ENCODE measurements at places on chromosomes 1 and 21.

GRCh38 chr1:110049801-110050601, 15.6 kb downstream of the STRIP1 start:
- DNase-seq: no peak

DNA sequence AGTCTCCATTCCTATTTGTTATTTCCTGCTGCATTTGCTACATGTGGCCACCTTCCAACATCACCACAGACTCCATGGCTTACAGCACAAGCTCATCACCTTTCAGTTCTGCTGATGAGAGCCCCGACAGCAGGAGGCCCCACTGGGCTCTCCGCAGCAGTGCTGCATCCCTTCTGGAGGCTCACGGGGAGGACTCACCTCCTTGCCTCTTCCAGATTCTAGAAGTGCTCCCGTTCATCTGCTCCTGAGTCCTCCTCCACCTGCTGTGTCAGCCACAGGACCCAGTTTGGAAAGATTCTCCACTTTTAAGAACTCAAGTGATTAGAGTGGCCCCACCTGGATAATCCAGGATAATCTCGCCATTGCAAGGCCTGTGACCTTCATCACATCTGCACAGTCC, 167.6 kb downstream of the PCBP3 start:
- DNase-seq: no peak

DNA sequence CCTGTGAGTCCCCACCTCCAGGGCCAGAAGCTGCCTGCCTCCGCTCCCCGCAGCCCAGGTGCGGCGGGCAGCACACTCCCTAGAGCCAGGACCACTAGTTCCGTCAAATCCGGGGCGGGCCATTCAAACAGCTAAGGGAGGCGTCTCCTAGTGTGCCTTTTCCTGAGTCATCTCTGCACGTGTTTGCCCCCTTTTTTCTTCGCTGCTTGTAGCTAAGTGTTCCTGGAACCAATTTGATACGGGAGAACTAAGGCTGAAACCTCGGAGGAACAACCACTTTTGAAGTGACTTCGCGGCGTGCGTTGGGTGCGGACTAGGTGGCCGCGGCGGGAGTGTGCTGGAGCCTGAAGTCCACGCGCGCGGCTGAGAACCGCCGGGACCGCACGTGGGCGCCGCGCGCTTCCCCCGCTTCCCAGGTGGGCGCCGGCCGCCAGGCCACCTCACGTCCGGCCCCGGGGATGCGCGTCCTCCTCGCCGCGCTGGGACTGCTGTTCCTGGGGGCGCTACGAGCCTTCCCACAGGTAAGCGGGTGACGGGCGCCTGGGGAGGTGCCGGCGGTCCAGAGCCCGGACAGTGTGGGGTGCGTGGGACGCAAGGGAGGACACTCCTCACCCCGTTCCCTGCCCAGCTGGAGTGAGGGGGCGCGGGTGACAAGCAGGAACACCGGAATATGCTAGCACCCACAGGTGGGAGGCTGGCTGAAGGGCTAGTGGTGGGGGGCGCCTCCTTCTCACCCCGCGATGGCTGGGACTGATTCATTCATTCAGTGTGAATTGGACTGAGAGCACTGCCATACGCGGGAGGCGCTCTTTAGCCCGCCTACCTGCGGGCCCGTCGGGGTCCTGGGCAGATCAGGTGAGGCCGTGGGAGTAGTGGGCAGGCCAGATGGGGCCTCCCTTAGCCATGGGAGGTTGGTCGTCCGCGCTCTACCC, at the start of gene TNFRSF8:
Gene TNFRSF8, plus strand, starts transcription at position 163 of the 932 bp plus-strand sequence. Its CDS starts 296 bp downstream, at position 459.
- DNase-seq: no peak

DNA sequence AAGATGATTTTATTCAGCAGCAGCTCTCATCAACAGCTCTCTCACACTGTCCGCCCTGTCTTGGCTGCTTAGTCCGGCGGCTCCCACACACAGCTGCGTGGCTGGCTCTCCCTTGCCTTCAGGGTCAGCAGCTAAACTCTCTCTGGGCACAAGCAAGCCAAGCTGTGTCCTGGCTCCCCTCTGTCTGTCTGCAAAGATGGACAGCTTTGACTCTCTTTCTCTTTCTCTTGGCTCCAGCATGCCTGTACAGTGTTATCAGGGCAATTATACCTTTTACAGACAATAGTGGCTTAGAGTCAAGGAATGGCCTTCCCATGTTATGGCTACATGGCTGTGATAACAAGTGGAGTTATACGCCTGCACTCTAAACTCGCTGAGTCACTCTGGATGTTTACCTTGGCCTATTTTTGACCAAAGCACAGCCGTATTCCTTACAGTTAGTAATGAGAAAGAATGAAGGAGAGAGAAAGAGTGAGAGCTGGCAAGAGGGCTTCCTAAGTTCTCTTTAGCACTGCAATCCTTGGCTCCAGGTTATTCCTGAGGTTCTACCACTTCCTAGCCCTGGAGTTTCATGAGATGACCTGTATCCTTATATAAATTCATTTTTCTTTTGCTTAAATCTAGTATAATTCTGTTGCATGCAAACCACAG, 59.9 kb upstream of the ZSWIM5 start:
- no peak for DNase-seq

GRCh38 chr21:33608559-33608958, 20.1 kb upstream of the DONSON start:
- DNase-seq: no peak

DNA sequence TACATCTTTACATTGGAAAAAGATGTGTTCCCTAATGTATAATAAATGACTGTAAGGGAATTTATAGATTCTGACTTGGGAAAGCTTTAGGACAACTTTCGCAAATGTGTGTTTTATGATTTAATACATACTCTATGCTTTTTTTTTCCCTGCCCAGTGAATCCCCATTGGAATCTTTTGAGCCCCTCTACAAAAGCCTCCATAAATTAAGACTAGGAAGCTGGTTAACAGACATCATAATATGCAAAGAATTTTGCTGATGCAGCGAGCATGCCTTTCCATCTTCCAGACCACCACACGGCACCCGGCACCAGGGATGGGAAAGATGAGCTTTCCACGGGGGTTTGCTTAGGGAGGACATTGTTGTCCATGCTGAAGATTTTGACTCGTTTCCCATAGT, 156.1 kb upstream of the IVNS1ABP start:
- no peak for DNase-seq

Measured in T-helper 1 cell (primary cell).